GOT3 (cell line): ENCODE measurements at places on chromosomes 5 and 9.

DNA sequence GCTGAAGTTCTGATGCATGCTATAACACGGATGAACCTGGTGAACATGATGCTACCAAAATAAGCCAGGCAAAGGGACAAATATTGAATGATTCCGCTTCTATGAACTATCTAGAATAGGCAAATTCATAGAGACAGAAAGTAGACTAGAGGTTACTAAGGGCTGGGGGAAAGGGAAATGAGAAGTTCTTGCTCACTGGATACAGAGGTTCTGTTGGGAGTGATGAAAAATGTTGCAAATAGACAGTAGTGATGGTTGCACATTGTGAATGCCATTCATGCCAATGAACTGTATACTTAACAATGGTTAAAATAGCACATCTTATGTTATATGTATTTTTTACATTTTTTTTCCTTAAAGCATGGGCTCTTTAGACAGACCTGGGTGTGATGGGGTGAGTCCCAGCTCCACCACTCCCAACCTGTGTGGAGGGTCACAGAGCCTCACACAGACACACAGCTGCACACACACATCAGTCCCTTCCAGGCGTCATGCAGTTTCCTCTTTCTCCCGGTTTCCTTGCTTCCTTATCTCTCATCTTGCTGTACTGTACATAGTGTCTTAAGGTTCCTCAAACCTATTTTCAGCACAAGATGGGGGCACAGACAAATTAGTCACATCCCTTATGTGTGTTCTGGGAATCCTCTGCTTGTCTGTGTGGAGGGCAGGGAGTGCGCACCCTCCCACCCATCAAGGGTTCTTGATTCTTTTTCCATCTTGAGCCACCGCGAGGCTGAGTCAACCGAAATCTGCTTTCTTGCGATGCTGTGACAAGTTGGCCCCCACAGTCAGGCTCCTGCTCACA lies 192.9 kb downstream of the CRB2 start:
- DNase-seq: no peak

DNA sequence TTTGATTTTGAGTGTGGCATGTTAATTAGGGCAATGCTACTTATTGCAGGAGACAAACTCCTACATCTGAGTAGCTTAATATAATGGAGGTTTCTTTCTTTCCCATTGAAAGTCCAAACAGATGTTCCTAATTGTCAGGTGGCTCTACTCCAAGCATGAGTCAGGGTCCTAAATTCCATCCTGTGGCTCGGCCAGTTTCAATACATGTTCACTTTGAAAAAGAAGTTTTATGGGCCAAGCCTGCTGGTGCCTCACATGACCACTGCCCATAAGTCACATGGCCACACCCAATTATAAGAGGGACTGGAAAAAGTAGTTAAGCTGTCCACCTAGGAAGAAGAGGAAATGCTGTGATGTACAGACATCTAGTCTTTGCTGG lies 170.4 kb downstream of the ARRDC3 start:
- peak; percentile 6 for DNase-seq

- no peak for DNase-seq
These were observed 111.0 kb downstream of the DPYSL3 start for GRCh38 chr5:147398860-147399259.

GRCh38 chr5:134937526-134937925 lies 30.2 kb upstream of the CATSPER3 start:
- DNase-seq: no peak

DNA sequence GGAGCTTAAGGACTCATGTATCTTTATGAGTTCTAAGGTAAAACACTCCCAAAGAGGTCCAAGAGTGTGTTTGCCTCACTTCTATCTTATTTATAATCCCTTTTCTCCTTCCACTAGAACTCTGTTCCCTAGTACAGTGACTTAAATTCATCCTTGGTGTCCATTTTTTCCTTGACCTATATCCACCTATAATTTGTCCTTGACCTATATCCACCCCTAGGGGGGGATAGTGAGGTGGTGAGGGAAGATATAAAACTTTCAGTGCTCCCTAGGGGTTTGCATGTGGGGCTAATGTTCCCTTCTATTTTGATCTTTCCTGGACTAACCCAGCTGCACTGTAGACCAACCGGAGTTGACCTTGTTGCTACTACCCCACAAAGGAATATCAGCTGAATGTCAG lies 83.5 kb upstream of the GNAQ start:
- DNase-seq: no peak

GRCh38 chr5:16418471-16418922 lies 47.1 kb downstream of the ZNF622 start:
- DNase-seq: no peak

DNA sequence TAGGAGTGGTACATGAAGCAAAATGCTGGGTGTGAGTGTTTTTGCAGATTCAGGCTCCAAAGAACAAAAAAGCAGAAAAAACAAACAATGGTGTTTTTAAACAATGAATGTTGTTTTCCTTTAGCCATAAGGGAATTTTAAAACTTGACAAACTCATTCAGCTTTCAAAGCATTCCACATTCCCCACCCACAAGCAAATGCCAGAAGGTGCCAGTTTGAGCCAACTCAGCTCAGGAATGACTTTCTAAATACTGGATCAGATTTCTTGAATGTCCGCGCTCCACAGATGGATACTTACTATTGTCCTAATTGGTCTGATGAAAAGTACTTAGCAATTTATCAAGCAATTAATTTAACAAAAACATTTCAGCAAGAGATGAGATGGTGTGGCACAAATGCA lies 12.9 kb upstream of the MOB3B start:
- no peak for DNase-seq

- DNase-seq: no peak
These were observed 221.9 kb downstream of the GABRG2 start for GRCh38 chr5:162289489-162289888.

- DNase-seq: no peak
These were observed 1168.7 kb upstream of the NUDT12 start for GRCh38 chr5:104731331-104731730.

GRCh38 chr9:96139592-96140295 lies 162.2 kb downstream of the HSD17B3 start:
- DNase-seq: no peak

GRCh38 chr5:17096952-17097695 lies 120.3 kb upstream of the BASP1 start:
- no peak for DNase-seq

DNA sequence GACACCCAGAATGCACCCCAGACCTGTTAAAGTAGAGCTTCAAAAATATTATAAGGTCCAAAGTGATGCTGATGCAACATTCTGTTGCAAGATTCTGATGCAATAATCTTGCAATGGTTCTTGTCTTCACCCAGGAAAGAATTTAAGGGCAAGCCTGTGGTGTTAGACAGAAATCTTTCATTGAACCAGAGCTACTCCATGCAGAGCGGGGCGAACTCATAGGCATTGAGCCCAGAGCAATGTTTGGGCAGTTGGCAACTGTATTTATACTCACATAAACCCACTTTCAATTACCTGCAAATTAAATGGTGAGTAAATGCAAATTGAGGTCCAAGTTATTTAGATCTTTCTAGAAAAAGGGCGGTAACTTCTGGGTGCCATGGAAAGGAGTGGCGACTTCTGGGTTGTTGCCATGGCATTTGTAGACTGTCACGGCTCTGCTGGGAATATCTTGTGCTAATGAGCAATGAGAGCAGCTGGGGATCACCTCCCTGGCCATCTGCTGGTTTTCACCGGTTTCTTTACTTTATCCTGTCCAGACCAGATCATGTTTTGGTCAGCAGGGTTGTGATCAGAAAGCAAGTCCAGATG lies 163.4 kb downstream of the ICE1 start:
- no peak for DNase-seq

DNA sequence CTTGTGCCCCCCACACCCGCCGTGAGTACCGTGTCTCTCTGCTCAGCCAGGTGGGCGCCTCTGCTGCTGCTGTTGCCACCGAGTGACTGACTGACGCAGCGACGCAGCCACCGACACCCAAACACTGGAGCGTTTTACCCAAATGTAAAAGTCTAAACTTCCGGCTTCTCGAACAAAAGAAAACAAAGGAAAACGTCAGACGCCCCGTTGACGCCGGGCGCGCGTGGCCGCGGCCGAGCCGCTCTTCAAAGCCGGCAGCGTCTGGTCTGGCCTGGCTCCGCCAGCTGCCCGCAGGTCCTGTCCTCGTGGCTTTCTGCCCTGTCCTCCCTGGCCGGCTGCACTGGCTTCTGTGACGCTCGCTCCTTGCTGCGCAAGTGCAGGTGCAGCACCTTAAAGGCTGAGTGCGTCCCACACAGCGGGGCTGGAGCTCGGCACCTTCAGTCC lies 41.4 kb upstream of the CLPTM1L start:
- DNase-seq: no peak

DNA sequence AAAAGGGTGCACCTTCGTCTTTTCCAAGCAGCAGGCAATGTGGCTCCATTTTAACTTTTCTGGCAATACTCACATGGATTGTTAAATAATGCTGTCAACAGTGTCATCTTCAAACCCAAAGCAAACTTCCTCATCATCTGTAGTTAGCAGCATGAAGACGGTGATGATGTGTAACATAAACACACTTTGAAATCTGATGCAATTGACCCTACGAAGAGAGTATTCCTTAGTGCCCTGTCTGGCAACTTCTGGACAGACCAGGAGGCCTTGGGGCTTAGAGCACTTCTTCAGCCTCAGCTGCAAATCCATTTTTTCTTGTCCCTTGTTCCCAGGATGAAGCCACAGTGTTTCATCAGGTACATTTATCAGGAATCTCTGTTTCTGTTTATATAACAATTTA lies 149.1 kb downstream of the GHR start:
- no peak for DNase-seq

DNA sequence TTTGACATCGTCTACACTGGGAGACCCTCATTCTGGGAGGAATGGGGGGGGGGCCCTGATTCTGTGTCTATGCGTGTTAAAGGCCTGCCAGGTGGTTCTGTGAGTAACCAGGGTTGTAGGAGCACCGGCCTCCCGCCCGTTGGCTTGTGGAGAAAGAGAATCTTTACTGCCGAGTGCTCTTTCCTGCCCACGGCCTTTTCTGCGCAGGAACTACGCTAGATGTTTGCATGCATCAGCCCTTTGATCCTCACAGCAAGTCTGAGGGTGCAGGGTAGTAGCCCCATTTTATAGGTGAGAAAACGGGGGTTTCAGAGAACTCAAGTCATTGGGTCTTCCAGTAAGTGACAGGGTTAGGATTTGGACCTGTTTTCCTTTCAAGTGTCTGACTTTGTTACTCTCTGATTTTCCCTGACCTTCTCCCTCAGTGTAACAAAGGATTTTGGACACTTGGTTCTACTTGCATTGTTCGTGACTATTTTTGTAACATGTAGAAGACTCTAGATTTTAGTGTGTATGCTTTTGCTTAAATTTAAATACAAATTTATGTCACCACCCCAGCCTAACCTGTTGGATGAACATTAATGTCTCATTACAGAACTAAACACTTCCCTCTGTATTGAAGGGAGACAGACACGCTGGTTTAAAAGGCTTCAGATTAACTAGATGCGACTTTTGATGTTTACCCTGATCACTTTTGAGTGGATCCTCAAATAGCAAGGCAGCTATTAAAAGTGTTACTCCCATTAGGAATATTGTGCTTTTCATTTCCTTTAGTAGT lies 22.0 kb downstream of the MAST4 start:
- no peak for DNase-seq

- DNase-seq: no peak
These were observed 100.9 kb downstream of the ASTN2 start for GRCh38 chr9:117313989-117314388.

DNA sequence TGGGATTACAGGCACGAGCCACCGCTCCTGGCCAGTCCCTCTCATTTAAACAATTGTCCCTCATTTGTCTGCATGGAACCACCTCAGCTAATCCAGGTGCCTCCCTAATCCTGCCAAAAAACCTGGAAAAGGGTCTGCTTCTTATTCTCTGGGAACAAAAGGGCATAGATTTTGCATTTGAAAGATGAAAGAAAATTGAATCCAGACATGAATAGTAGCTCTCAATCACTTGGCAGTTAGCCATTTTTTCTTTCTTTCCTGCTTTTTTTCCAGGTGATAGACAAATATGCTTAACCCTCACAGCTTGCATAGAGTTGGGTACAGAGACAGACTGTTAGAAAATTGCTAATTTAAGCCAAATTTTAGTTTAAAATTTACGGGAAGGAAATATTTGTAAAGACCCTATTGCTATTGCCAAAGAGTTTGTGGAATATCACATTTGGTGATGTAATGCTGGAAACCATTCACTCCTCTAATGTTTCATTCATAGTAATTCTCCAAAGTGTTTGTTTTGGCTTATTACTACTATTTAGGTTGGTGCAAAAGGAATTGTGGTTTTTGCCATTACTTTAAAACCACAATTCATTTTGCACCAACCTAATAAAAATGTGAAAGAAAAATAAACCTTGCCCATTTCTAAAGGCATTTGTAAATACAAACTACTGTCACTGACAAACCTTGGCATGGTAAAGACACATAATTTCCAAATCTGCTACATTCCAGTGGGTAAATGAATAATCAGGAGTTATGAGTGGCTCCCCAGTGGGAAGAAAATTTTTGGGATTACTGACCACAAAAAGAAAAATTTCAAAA lies 80.5 kb upstream of the JAK2 start:
- no peak for DNase-seq

- DNase-seq: no peak
These were observed 209.5 kb upstream of the S1PR3 start for GRCh38 chr9:88781628-88782391.

GRCh38 chr5:148820461-148821395 lies 5.7 kb upstream of the ADRB2 start:
- DNase-seq: no peak

- DNase-seq: no peak
These were observed 447.8 kb downstream of the ENC1 start for GRCh38 chr5:74192606-74193299.

DNA sequence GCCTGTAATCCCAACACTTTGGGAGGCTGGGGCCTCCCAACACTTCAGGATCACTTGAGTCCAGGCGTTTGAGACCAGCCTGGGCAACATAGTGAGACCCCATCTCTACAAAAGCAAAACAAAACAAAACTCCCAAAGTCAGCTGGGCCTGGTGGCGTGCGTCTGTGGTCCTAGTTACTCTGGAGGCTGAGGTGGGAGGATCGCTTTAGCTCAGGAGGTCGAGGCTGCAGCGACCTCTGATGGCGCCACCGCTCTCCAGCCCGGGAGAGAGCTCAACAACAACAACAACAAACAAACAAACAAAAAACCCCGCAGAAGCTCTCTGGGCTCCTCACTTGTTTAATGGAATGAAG lies 528 bp downstream of the ACOT12 start:
- DNase-seq: no peak

GRCh38 chr5:117195076-117195475 lies 620.5 kb upstream of the SEMA6A start:
- no peak for DNase-seq

GRCh38 chr9:7656636-7657035 lies 142.9 kb downstream of the DMAC1 start:
- no peak for DNase-seq

DNA sequence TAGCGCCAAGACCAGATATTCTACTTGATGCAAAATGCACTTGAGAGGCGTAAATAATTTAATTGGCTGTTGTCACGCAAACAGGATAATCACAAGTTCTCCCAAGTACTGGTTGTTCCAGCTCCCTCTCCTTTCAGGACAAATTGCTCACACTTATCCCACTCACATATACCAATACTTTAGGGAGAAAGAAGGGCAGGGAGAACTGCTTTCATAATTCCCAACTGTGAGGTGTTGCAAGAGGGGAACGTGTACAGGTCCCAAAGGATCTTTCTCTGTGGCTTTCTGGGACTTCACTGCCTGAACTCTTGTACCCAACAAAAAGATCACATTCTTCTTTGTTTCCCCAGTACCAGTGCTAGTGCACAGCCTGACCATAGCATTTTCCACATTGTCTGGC lies 21.5 kb upstream of the TGFBI start:
- no peak for DNase-seq

GRCh38 chr5:138726848-138727247 lies 26.4 kb upstream of the CTNNA1 start:
- DNase-seq: no peak
